Cerebellum (tissue), 4 donors: ENCODE measurements at places on chromosomes 11 and 22.

GRCh38 chr11:71268706-71269321 is 16.4 kb upstream of the SHANK2 start:
- DNase-seq: no peak

- DNase-seq: no peak
Measured at GRCh38 chr11:3635641-3636375, 6.0 kb downstream of the ART5 start.

DNA sequence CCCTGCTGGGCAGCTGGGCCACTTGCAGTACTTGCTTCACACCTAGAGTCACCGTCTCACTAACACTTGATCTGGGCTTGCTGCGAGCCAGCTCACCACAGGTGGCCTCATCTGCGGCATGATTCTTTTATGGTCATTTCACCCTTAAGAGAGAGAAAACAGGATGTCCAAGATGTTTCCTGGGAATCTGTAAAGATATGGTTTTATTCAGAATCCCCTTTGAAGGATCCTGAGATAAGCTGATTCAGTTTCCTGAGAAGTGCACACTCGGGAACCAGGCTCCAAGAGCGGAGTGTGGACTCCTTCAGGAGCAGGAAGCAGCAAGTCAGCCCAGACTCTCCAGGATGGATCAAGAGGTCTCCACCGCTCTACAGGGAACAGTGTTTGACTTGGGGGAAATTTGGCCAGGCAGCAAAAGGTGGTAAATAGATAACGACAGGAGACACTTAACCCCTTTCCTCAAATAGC is 21.8 kb upstream of the TP53AIP1 start:
- DNase-seq: no peak

GRCh38 chr11:58924230-58924629 is 15.1 kb upstream of the GLYATL1 start:
- no peak for DNase-seq

GRCh38 chr11:61834278-61835048 is 6.4 kb downstream of the FADS2 start:
- peak; percentile 38 for DNase-seq

DNA sequence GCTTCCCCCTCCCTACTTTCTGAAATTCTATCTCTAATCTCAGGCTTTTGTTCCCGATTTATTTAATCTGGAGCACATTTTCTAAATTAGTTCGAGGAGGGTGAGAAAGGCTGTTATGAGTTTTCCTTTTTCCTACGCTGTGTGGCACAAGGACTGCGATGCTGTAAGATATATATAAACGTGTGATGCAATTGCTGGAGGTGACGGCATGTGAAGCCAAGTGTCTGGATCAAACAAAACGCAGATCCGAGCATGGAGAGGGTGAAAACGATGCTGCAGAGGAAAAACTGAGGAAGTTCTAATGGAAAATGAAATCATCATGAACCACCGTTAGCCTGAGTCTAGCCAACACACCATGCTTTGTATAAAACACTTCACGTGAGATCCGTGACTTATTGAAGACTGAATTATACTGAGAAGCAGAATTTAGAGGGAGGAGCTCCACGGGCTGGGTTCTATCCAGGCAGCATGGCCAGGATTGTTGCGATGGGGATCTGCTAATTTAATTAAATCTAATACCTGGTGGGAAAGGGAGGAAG is 4.4 kb downstream of the PKNOX2 start:
- DNase-seq: peak; percentile 26

DNA sequence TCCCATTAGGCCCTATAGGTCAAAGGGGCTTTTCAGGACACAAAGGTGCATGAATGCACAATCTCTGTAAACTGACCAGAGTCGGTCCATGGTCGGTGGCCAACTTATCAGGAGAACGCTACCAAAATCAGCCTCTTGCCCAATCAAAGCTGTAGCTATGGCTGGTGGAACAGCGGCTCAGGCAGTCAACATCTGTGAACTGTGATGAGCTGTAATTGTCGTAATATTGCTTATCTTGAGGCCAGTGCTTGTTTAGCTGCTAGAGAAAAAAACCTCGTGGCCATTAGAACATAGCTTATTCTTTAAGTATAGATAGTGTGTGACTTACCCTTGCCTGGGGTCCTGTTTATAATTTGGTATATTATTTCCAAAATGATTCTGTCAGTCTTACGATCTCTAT is 14.4 kb upstream of the CHST1 start:
- no peak for DNase-seq

GRCh38 chr22:49406879-49407587 is 420.6 kb downstream of the BRD1 start:
- DNase-seq: no peak

- DNase-seq: no peak
Measured at GRCh38 chr11:117868815-117869561, 7.5 kb downstream of the FXYD6 start.

GRCh38 chr22:19610518-19611253 is 86.5 kb upstream of the CLDN5 start:
- DNase-seq: no peak

- no peak for DNase-seq
Measured at GRCh38 chr22:33962409-33962808, 42.1 kb upstream of the LARGE1 start.

DNA sequence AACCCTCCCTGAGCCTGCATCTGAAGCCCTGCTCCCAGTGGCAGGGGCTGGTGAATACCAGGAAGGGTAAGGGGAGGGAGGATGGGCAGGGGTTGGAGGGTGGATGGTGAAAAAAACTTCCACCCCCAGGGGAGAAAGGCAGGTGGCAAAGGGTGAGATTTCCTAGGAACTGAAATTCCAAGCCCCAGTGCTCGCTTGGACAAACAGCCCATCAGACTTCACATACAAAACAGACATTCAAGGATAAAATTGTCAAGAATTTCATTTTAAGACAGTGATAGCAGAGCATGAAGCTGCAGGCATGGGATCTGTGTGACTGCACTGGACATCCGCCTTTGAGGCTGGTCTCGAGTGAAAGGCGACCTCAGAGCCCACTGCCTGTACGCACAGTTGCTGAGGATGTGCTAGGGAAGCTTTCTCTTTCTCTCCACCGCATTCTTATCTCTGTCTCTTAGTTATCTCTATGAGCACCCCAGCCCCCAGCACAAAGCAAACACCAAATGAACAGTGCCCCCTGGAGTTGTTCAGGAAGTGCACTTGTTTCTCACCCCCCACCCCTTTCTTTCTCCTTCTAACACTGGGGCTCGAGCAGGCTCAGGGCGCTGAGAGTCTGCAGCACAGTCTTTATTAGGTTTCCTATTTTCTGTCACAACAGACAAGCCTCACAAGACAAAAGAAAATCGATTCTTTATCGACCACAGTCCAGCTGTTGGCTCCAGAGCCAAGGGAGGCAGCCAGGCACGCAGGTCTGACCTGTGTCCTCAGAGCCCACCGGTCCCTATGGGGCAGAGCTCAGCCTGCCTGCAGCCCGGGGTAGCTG is 237.3 kb upstream of the NCAM1 start:
- DNase-seq: no peak

- DNase-seq: no peak
Measured at GRCh38 chr11:56886455-56886854, 102.3 kb upstream of the OR5AK2 start.

GRCh38 chr11:1009991-1010390 is 26.5 kb downstream of the MUC6 start:
- no peak for DNase-seq

GRCh38 chr11:27485930-27486773 is 13.6 kb upstream of the LGR4 start:
- DNase-seq: peak; percentile 61

GRCh38 chr22:40733919-40734318 is 54.6 kb downstream of the MCHR1 start:
- no peak for DNase-seq

- no peak for DNase-seq
Measured at GRCh38 chr11:124376280-124376679, 8.0 kb downstream of the OR8B2 start.

DNA sequence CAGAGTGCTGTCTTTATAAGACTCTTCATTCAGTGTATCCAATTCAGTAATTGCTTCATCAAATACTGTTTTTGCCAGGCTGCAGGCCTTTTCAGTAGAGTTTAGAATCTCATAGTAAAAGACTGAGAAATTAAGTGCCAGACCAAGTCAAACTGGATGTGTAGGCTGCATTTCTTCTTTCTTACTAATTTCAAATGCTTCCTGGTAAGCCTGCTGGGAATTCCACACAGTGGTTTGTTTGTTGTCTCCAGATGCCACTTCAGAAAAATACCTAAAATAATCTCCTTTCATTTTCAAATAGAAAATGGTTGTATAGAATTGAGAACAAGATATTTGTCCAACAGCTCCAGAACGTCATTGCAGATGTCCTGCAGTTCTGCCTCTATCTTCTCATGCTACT is 34.7 kb downstream of the LDHAL6A start:
- no peak for DNase-seq

DNA sequence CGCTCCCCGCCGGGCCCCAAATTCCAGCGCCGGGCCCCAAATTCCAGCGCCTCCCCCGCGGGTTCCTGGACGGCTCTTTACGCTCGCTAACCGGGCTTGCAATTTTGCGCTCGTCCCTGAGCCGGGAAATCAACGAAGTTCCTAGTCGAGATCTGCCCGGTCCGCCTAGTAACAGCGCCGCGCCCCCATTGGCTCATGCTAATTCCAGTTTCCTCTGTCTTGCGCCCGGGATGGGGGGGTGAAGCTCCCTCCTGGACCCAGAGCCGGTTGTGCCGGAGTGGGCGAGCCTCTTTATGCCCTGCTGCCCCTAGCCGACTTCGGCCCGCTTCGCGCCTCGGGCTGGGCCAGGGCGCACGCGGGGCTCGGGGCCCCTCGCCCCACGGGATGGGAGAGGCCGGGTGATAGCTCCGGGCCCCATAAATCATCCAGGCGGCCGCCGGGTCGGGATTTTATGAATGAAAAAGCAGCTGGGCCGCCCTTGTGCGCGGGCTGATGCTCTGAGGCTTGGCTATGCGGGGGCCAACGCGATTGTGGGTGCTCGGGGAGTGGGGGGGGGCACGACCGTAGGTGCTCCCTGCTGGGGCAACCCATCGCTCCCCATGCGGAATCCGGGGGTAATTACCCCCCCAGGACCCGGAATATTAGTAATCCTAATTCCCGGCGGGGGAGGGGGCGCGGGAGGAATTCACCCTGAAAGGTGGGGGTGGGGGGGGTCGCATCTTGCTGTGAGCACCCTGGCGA is 1.8 kb upstream of the CCND1 start:
- DNase-seq: peak; percentile 53

GRCh38 chr11:91794146-91794545 is 430.5 kb upstream of the FAT3 start:
- DNase-seq: no peak

GRCh38 chr11:2122907-2123627 is 16.1 kb downstream of the IGF2 start:
- no peak for DNase-seq
